ENCODE measurements at places on chromosomes 5 and 9.

GRCh38 chr5:15674716-15675115 lies 174.7 kb downstream of the FBXL7 start:
- no peak for DNase-seq

GRCh38 chr9:7137040-7137439 lies 379.3 kb downstream of the KDM4C start:
- no peak for DNase-seq

DNA sequence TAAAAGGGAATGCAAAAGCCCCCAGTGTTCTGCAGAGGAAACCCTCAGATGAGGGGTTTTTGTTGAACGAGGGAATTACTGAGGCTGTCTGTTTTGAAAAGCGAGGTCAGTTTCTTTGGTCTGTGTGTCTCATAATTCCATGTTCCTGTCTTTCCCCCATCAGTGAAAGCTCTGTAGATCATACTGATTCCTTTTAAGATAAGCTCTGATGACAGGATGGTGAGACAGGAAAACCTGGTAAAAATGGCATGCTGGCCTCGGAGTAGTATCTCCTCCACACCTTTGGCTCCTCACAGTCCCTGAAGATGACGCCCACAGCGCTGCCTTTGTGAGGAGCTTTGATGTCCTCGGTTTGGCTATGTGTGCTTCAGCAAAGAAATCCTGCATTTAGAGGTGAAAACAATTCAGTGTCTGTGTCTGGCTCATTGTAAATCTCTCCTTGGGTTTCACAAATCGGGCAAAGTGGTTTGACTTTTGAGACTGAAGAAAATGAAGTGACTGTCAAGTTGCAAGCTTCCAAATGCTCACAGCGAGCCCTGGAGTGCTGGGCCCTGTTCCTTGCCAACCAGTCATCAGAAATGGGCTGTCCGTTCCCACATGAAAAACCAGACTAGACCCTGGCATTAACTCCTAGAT lies 124.9 kb upstream of the ICE1 start:
- DNase-seq = no peak

DNA sequence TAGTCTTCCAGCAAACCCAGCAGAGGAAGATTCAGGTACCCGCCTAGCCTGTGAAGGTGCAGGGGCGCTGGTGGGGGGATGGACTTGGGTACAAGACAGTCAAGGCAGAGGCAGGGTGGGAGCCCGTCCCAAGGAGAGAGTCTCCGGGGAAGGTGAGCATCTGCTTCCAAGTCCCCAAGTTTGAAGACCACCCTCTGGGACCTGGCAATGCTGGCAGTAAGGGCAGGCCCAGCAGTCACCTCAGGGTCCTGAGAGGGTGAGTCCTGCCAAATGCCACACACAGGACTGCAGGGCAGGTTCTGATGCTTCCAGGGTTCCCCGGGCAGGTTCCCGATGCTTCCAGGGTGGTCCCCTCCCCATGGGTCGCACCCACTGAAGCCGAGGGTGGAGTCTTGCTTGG lies 261.8 kb upstream of the IRX1 start:
- DNase-seq = no peak

Data from stimulated activated CD4-positive, alpha-beta T cell treated with anti-CD3 and anti-CD28 coated beads, Interleukin-4, amount 100 ng/mL, for 24 hours (primary cell).